ENCODE measurements at places on chromosomes 4 and X. TPM values are rescaled to one million over a fixed set of nuclear protein-coding genes. Genes with fewer than 3 reads are reported as not detected.

The PF4V1 gene
- 0.57 TPM for polyA plus RNA-seq

The TMEM47 gene
- 7.4 TPM for polyA plus RNA-seq

The UGT2B7 gene
- 3.4 TPM for polyA plus RNA-seq

The NMU gene
- polyA plus RNA-seq = 2.9 TPM

The MAGT1 gene
- 25.7 TPM for polyA plus RNA-seq

The NXF2 gene
- not detected for polyA plus RNA-seq

The LYAR gene
- polyA plus RNA-seq = 15.3 TPM

The AMOT gene
- 8.3 TPM for polyA plus RNA-seq

The UGT2A1 gene
- 0.21 TPM for polyA plus RNA-seq

The CPE gene
- polyA plus RNA-seq = 94.5 TPM

The FAM53A gene
- 2.0 TPM for polyA plus RNA-seq

The LRCH2 gene
- polyA plus RNA-seq = 0.98 TPM

The NONO gene
- 170 TPM for polyA plus RNA-seq

The BTC gene
- polyA plus RNA-seq = 1.0 TPM

The BMP3 gene
- polyA plus RNA-seq = 0.11 TPM

The NRK gene
- 0.09 TPM for polyA plus RNA-seq

The MXD4 gene
- polyA plus RNA-seq = 72.7 TPM

The GATB gene
- 14.5 TPM for polyA plus RNA-seq

The KCND1 gene
- polyA plus RNA-seq = 3.1 TPM

The NDST3 gene
- 1.0 TPM for polyA plus RNA-seq

The WDR17 gene
- polyA plus RNA-seq = 0.23 TPM

The COL4A5 gene
- polyA plus RNA-seq = 9.1 TPM

The PDLIM5 gene
- polyA plus RNA-seq = 25.5 TPM

The NAP1L3 gene
- polyA plus RNA-seq = 1.6 TPM

The MAOA gene
- polyA plus RNA-seq = 51.3 TPM

The FGFBP2 gene
- 4.4 TPM for polyA plus RNA-seq

The PSAPL1 gene
- 0.64 TPM for polyA plus RNA-seq

The ITIH6 gene
- not detected for polyA plus RNA-seq

The ODAM gene
- polyA plus RNA-seq = 0.62 TPM

The TEX13C gene
- polyA plus RNA-seq = 0.02 TPM

The FRMD7 gene
- 0.02 TPM for polyA plus RNA-seq

The GRIA2 gene
- polyA plus RNA-seq = 0.25 TPM

The GNL3L gene
- polyA plus RNA-seq = 6.0 TPM

The FAM114A1 gene
- polyA plus RNA-seq = 7.3 TPM

The ENPP6 gene
- 1.1 TPM for polyA plus RNA-seq

The ARSH gene
- polyA plus RNA-seq = 0.02 TPM

The SLC10A6 gene
- 0.16 TPM for polyA plus RNA-seq

The SH2D1A gene
- 81.1 TPM for polyA plus RNA-seq

The PABPC4L gene
- polyA plus RNA-seq = 1.0 TPM

The GPR34 gene
- polyA plus RNA-seq = 6.8 TPM

The AFP gene
- 0.66 TPM for polyA plus RNA-seq

The GUCY1A1 gene
- polyA plus RNA-seq = 2.9 TPM

The SPATA4 gene
- 0.16 TPM for polyA plus RNA-seq

The GAGE1 gene
- polyA plus RNA-seq = not detected

The PDCL2 gene
- 0.11 TPM for polyA plus RNA-seq

The RBMXL3 gene
- polyA plus RNA-seq = not detected

The KIT gene
- 2.3 TPM for polyA plus RNA-seq

The RNF128 gene
- polyA plus RNA-seq = 4.5 TPM

The HMGN5 gene
- polyA plus RNA-seq = 8.2 TPM

The CLOCK gene
- 4.9 TPM for polyA plus RNA-seq

The SMPX gene
- 1.5 TPM for polyA plus RNA-seq

The TMPRSS11F gene
- polyA plus RNA-seq = 0.18 TPM

The GAGE13 gene
- polyA plus RNA-seq = not detected

Measured in thymus (tissue), 14 donors.